Effector memory CD8-positive, alpha-beta T cell (primary cell): ENCODE measurements at places on chromosomes 2 and 18.

- no peak for DNase-seq
- H3K4me1 ChIP-seq, result peaks cover 11% of the 10 kb centered on the region
- H3K27ac ChIP-seq, result no peak overlapping the region
- H3K36me3 ChIP-seq, result peaks cover 4% of the 10 kb centered on the region
- H3K4me3 ChIP-seq, result no peak overlapping the region
- H3K27me3 ChIP-seq, result no peaks in the 10 kb centered on the region
Measured at GRCh38 chr2:196096982-196097745, 28.5 kb upstream of the DNAH7 start.

DNA sequence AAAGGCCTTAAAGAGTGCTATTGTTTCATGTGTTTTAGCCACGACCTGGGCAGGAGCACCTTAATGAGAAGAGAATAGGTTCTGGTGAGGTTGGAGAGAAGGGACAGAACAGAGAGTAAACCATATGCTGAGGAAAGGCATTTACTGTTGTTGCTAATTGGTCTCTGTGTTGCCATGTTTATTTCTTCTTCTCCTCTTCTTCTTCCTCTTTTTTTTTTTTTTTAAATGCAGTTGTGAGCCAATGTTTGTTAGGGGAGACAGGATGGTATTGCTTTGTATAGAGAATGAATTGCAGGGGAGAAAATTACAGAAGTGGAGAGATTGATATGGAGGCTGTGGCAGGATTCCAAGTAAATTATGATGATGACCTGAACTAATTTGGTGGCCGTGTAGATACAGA is 2.6 kb downstream of the SCN9A start:
- no peaks in the 10 kb centered on the region for H3K4me1 ChIP-seq
- H3K27me3 ChIP-seq, result peaks cover 16% of the 10 kb centered on the region
- no peak overlapping the region for H3K27ac ChIP-seq
- H3K4me3 ChIP-seq, result no peak overlapping the region
- DNase-seq, result no peak

- no peak overlapping the region for H3K27ac ChIP-seq
- H3K36me3 ChIP-seq, result no peaks in the 10 kb centered on the region
- H3K27me3 ChIP-seq, result no peaks in the 10 kb centered on the region
- H3K4me1 ChIP-seq, result no peaks in the 10 kb centered on the region
- DNase-seq, result no peak
- H3K4me3 ChIP-seq, result no peak overlapping the region
Measured at GRCh38 chr18:73151086-73151485, 283.3 kb upstream of the NETO1 start.

DNA sequence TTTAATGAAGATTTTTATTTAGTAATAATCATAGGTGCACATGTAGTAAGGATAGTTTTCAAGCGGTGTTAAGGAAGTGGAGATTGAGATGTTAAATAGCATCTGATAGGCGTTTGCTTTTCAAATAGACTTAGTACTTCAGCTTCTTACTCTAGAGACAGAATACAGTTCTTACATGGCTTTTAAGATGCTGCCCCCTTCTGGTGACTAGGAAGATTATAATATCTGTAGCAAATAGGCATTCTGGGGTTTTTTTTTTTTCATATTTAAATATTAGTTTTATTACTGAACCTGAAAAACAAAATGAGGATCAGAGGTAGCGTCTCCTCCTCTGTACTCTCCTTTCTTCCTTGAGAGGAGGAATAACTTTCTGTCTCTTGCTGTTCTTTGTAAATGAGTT is 100.2 kb downstream of the AGAP1 start:
- no peak overlapping the region for H3K4me3 ChIP-seq
- no peaks in the 10 kb centered on the region for H3K27me3 ChIP-seq
- no peak overlapping the region for H3K27ac ChIP-seq
- no peak for DNase-seq
- peaks cover 6% of the 10 kb centered on the region for H3K4me1 ChIP-seq

DNA sequence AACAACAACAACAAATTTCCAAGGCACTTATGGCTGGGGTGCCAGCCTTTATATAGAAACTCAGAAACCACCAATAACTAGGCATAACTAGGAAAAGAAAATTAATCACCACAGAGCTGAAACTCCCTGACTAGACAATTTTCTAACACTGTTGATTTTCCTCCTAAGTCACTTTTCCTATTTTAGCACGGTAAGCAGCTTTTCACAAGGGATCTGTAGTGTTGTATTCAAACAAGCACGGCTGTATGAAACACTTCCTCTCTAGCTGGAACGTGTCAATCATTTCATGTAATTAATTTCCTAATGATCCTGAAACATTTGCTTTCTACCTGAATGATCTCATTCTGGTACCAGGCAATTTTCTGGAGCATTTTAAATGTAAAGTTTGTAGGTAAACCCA is 645.0 kb downstream of the IRS1 start:
- DNase-seq, result no peak
- no peak overlapping the region for H3K27ac ChIP-seq
- no peaks in the 10 kb centered on the region for H3K4me1 ChIP-seq
- no peaks in the 10 kb centered on the region for H3K27me3 ChIP-seq
- H3K4me3 ChIP-seq, result no peak overlapping the region

DNA sequence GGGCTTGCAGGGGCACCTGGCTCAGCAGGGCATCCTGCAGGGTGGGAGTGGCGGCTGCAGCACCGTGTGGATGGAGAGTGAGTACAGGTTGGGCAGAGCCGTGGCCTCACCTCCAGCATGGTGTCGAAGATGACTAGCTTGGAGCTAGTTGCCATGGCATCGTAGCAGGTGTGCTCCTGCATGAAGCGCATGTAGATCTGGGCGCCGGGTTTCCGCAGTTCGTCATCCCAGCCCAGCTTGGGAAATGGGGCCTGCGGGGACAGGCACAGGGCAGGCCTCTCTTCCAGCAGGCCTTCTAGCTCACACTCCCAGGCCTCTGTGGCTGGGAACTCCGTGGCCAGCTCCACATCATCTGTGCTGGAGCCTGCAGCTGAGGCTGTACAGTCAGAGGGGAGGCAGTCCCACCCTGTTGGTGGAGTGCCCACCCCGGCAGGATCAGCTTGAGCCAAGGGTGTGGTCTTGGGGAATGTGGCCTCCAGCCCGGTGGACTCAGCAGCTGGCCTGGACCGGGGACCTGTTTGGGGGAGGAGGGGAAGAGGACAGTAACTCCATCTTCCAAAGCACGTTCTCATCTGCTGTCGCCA is 1.6 kb downstream of the PRKAG3 start:
- no peak for DNase-seq
- no peaks in the 10 kb centered on the region for H3K36me3 ChIP-seq
- peaks cover 44% of the 10 kb centered on the region for H3K27me3 ChIP-seq
- no peak overlapping the region for H3K27ac ChIP-seq
- H3K4me3 ChIP-seq, result no peak overlapping the region

DNA sequence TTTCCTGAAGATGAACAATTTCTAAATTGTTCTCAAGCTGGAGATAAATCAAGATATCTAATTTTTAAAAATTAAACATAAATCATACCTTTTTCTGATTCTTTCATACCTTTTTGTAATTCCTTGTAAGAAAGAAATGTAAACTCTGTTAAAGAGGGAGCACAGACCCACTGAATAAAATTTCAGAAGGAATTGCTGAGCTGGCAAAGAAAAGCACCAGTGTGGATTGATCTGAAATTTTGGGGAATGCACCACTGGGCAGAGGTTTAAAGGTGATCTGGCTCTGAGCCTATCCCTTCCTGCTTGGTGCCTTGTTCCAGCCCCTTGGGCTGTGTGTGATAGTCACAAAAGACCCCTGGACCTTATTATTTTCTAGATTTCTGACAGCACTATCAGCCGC is 118.3 kb upstream of the THSD7B start:
- DNase-seq, result no peak
- H3K4me1 ChIP-seq, result no peaks in the 10 kb centered on the region
- no peak overlapping the region for H3K4me3 ChIP-seq

DNA sequence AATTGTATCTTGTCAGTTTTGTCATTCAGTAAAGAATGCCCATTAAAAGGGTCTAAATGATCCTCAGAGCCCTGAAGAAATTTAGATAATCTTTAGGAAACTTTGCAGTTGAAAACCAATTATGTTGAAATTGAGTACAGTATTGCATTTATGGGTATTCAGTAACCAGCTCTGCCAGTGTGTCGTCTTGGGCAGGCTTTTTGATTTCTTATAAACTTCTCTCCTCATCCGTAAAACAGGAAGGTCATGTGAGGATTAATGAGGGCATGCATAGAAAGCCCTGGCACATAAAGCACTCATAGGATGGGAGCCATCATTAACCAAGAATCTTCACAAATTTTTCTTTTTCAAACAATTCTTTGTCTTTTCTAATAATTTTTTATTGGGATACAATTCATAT is 14.8 kb downstream of the PNO1 start:
- H3K27ac ChIP-seq, result no peak overlapping the region
- peaks cover 46% of the 10 kb centered on the region for H3K36me3 ChIP-seq
- H3K4me1 ChIP-seq, result peaks cover 11% of the 10 kb centered on the region
- no peak for DNase-seq
- no peak overlapping the region for H3K4me3 ChIP-seq

DNA sequence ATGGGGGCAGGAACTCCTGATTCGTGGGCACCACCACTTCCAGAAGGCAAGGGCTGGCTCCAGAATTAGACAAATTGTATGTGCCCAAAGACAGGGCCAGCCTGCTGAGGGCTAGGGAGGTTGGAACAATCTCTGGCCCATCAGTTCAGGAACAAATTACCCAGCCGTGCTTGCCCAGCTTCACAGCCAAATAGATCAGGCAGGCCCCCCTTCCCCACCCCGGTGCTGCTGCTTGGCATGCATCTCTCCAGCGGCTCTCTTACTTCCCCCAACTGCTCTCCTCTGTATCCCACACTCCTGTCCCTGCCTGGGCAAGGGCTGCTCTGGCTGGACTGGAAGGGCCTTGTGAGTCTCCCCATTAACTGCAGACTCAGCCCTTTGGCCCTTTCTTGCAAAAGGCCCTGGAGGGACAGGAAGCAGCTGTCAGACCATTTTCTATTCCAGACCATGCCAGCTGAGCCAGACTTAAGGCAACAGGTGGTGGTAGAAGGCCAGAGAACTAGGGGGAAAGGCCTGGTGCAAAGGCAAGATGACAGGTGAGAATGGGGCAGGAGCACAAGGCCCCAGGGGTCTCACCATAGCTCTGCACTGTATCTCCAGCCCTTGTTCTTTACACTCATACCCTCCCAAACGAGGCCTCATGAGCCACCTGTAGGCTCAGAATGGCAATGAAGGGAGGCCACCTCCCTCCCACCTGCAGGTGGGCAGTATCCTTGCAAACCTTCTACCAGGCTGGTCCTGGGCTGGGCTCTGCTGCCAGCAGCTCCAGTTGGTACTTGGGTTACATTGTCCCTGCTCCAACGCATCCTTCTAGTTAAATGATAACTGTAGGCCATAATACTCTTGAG is 30.7 kb upstream of the ACAA2 start:
- H3K4me1 ChIP-seq, result peaks cover 13% of the 10 kb centered on the region
- no peaks in the 10 kb centered on the region for H3K36me3 ChIP-seq
- H3K27ac ChIP-seq, result no peak overlapping the region
- no peak for DNase-seq
- H3K27me3 ChIP-seq, result peaks cover 28% of the 10 kb centered on the region

- DNase-seq, result no peak
- no peak overlapping the region for H3K4me3 ChIP-seq
- H3K4me1 ChIP-seq, result no peaks in the 10 kb centered on the region
Measured at GRCh38 chr2:150438654-150439053, 48.8 kb downstream of the RND3 start.

DNA sequence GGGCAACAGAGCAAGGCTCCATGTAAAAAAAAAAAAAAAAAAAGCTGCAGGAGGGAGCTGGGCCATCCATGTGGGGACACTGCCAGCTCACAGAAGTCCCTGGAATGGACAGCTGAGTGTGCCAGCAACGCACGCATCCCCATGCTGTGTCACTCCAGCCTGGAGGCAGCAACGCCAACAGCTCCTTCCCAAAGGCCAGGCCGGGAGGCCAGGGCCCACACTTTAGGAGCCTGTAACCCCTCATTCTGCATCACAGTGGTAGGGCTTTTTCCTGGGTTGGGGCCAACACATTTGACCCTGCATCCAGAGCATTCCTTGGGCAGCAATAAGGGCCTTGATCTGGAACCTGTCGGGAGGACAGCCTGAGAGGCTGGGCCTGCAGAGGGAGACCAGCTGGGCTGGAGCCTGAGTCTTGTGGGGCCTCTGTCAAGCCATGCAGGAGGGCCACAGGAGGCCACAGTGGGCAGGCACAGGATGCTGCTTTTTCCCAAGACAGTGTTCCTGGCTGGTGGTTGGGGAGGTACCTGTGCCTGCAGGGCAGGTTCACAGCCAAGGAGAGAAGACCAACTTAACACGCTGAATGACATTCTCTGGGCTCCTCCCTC is 16.8 kb upstream of the KCNK3 start:
- no peaks in the 10 kb centered on the region for H3K36me3 ChIP-seq
- no peak overlapping the region for H3K27ac ChIP-seq
- no peak for DNase-seq
- peaks cover 87% of the 10 kb centered on the region for H3K27me3 ChIP-seq

- no peak overlapping the region for H3K27ac ChIP-seq
- H3K27me3 ChIP-seq, result no peaks in the 10 kb centered on the region
- no peak overlapping the region for H3K4me3 ChIP-seq
- DNase-seq, result no peak
- no peaks in the 10 kb centered on the region for H3K4me1 ChIP-seq
Measured at GRCh38 chr2:40957508-40957907, 505.6 kb upstream of the SLC8A1 start.

DNA sequence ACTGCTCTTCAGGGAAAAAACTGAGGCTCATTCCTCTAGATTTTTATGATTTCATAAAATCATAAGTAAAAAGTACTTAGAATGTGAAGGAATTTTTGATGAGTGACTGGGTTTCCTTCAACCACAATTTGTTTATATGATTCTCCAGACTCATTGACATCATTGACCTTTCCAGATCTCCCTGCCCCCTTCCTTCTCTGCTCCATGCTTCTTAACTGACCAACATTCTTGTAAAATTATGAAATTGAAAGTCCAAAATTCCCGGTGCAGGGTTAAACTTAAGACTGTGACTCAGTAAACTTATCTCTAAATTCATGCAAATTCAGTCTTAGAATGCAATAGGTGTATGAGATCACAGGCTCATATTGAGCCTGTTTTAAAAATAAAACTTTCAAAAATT is 648.9 kb downstream of the TDRD15 start:
- DNase-seq, result no peak
- H3K4me1 ChIP-seq, result no peaks in the 10 kb centered on the region
- H3K4me3 ChIP-seq, result no peak overlapping the region
- no peak overlapping the region for H3K27ac ChIP-seq

DNA sequence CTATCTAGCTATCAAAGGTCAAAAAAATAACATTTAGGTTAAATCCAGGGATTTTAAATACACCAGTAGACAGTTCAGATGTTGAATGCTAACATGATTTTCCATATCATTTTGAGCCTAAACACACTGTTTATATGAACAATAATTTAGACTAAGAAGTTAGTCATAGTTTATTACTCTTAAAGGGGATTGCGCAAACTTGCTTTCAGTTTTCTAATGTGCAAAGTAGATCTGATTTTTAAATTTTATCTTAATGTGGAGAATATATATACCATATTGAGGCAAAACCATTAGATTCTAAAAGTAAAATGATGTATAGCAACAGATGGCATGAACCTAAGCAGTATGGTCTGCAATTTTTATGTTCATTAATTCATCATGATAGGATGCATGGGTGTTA is 76.6 kb downstream of the CDH7 start:
- no peak for DNase-seq
- no peak overlapping the region for H3K27ac ChIP-seq
- H3K27me3 ChIP-seq, result no peaks in the 10 kb centered on the region
- H3K4me3 ChIP-seq, result no peak overlapping the region
- H3K36me3 ChIP-seq, result no peaks in the 10 kb centered on the region
- H3K4me1 ChIP-seq, result no peaks in the 10 kb centered on the region
